Natural killer cell (primary cell): ENCODE measurements at places on chromosomes 12 and 14. TPM values are rescaled to one million over a fixed set of nuclear protein-coding genes. Genes with fewer than 3 reads are reported as not detected.
A peak's percentile ranks its signal among the peaks of the same experiment; 100 is the strongest.

GRCh38 chr14:104874571-104875411 is 9.7 kb downstream of the CEP170B start:
- no peak overlapping the region for H3K27ac ChIP-seq
- no peaks in the 10 kb centered on the region for H3K36me3 ChIP-seq
- no peak overlapping the region for H3K4me3 ChIP-seq
- no peak for DNase-seq
- H3K27me3 ChIP-seq = no peaks in the 10 kb centered on the region
- H3K4me1 ChIP-seq = peaks cover 7% of the 10 kb centered on the region

DNA sequence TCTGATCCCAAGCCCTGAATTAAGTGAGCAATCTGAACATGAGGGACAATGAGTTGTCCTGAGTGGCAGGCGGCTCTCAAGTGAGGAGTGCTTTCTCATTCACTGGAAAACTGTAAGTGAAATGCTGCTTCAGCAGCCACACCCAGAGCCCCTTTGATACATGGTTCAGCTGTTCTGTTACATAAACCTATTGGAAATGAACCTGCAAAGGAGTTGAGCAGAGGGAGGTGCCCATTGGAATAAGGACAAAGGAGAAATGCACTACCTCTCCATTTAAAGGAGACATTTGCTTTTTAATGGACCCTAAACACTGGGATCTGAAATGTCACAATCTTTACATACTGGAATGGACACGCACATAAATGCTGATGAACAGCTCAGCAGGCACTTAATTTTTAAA is 169.9 kb downstream of the CACNA1C start:
- no peak for DNase-seq
- no peaks in the 10 kb centered on the region for H3K36me3 ChIP-seq
- no peaks in the 10 kb centered on the region for H3K27me3 ChIP-seq
- H3K27ac ChIP-seq = no peak overlapping the region
- H3K4me3 ChIP-seq = no peak overlapping the region

DNA sequence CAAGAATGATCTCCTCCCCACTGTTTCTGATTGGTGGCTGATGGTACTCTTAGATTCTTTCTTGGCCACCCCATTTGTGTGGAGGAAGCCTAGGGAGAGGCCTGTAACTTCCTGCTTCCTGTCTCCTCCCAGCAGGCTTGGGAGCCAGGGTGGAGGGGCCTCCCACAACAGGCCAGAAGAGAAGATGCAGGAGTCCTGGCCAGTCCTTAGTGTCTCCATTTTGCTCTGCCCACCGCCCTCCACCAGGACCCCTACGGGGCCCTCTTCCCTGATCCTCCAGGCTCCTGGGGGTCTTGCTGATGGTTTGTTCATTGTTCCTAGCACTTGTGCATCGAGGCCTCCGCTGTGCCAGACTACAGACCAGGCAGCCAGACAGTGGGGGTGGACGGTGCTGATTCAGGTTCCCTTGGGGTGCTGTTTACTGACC is 6.8 kb downstream of the TSPAN9 start:
- DNase-seq = no peak
- no peaks in the 10 kb centered on the region for H3K27me3 ChIP-seq
- no peak overlapping the region for H3K27ac ChIP-seq
- no peaks in the 10 kb centered on the region for H3K4me1 ChIP-seq
- H3K36me3 ChIP-seq = no peaks in the 10 kb centered on the region

- H3K36me3 ChIP-seq = no peaks in the 10 kb centered on the region
- H3K27me3 ChIP-seq = no peaks in the 10 kb centered on the region
- H3K4me1 ChIP-seq = no peaks in the 10 kb centered on the region
Measured at GRCh38 chr12:85559536-85559935, 276.7 kb downstream of the RASSF9 start.

DNA sequence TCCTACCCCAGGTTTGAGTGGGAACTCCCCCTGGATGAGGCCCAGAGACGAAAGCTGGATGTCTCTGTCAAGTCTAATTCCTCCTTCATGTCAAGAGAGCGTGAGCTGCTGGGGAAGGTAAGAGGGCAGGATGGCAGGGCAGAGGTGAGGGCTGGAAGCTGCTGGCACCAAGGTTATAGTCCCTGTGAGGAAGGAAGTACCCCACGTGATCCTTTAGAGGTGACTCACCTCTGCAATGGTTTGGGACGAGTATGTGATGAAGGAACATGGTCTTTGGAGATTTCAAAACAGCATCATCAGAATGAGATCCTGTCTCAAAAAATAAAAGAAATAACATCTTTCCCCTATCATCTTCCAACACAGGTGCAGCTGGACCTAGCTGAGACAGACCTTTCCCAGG is 9.2 kb upstream of the MYL6B start:
- H3K4me1 ChIP-seq = peaks cover 16% of the 10 kb centered on the region
- H3K27me3 ChIP-seq = no peaks in the 10 kb centered on the region
- H3K36me3 ChIP-seq = peaks cover 64% of the 10 kb centered on the region
- DNase-seq = no peak
- H3K27ac ChIP-seq = no peak overlapping the region

GRCh38 chr14:97704316-97704885 is 907.2 kb downstream of the VRK1 start:
- no peaks in the 10 kb centered on the region for H3K36me3 ChIP-seq
- H3K4me3 ChIP-seq = no peak overlapping the region
- peaks cover 66% of the 10 kb centered on the region for H3K4me1 ChIP-seq
- no peak for DNase-seq
- H3K27ac ChIP-seq = peak overlapping the region; percentile 73
- H3K27me3 ChIP-seq = no peaks in the 10 kb centered on the region

DNA sequence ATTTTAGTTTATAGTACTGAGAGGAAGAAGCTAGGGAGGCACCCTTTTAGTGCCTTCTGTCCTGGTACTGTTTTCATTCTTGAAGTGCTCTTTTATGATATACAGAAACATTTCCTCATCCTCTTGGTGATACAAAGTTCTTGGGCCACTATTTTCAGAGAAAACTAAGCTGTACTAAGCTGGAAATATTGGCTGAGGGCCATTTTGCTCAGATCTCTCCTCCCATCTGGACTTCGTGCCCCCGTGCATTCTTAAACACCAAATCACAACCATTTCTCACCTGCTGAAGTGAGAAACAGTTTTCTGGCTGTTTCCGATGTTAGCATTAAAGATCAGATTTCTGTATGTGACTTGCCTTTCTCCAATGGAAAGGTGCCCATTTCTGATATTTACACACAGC is 158.9 kb downstream of the FBXL14 start:
- DNase-seq = no peak
- no peak overlapping the region for H3K27ac ChIP-seq
- no peaks in the 10 kb centered on the region for H3K4me1 ChIP-seq
- no peaks in the 10 kb centered on the region for H3K36me3 ChIP-seq
- H3K27me3 ChIP-seq = no peaks in the 10 kb centered on the region
- H3K4me3 ChIP-seq = no peak overlapping the region

GRCh38 chr12:45191239-45191638 is 24.7 kb upstream of the ANO6 start:
- no peaks in the 10 kb centered on the region for H3K27me3 ChIP-seq
- DNase-seq = no peak
- H3K4me3 ChIP-seq = no peak overlapping the region
- H3K27ac ChIP-seq = no peak overlapping the region

DNA sequence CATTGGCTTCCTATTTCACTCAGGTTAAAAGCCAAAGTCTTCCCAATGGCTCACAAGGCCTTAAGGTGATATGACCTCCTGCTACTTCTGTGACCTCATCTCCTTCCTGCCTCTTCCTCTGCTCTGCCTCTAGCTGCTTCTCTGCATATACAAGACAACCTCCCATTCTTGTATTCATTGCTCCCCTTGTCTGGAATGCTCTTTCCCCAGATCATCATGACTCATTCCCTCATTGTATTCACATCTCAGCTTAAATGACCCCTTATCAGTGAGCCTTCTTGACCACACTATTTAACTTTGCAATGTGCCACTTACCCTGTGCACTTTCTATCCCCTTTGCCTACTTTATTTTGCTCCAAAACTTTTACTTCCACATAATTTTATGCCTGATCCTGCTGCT is 90.2 kb downstream of the PPP1R12A start:
- peaks cover 17% of the 10 kb centered on the region for H3K4me1 ChIP-seq
- H3K27ac ChIP-seq = no peak overlapping the region
- H3K4me3 ChIP-seq = no peak overlapping the region
- no peak for DNase-seq

DNA sequence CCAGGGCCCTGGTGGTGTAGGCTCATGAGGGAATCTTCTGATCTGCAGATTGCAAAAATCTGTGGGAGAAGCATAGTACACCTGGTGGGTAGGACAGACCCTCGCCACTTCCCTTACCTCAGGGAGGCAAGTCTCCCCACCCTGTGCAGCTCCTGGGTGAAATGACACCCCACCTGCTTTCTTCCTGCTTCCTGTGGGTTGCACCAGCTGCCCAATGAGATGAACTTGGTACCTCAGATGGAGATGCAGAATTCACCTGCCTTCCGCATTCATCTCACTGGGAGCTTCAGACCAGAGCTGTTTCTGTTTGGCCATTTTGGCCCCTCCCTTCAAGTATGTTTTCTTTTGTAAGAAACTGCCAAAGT is 4.7 kb downstream of the CLEC2D start:
- peaks cover 25% of the 10 kb centered on the region for H3K4me1 ChIP-seq
- no peaks in the 10 kb centered on the region for H3K27me3 ChIP-seq
- peak overlapping the region; percentile 72 for H3K27ac ChIP-seq
- DNase-seq = no peak
- peaks cover 38% of the 10 kb centered on the region for H3K36me3 ChIP-seq
- no peak overlapping the region for H3K4me3 ChIP-seq

DNA sequence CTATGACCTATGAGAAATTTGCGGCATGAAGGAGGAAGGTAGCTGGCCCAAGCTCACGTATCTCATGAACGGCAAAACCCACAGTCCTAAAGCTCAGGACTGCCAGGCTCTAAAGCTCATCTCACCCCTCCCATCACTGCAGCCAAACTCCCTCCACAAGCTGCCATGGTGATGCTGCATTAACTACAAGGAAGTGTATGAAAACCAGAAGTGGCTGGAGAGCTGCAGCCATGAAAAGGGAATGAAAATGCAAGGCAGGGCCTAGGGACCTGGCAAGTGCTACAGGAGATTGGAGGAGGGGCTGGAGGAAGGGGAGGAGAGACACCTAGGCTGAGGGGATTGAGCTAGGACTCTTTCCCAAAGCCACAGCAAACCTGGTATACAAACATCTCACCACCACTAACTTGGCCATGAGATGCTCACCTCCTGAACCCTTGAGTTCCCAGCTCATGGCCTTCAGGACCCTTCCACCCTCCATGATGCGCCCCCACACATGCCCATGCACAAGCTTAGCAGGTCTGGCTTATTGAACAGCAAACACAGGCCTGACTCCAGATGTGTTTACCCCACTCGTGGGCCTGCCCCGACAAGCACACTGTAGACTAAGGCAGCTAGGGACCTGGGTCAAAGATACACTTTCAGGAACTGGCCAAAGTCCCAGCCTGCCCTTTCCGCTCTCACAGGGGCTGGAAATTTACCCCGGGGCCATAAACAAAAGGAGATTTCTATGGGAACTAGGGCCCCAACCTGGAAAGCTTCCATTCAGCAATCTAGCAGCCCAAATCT is 42.0 kb downstream of the LTBP2 start:
- H3K27me3 ChIP-seq = peaks cover 46% of the 10 kb centered on the region
- peaks cover 40% of the 10 kb centered on the region for H3K4me1 ChIP-seq
- DNase-seq = no peak
- H3K27ac ChIP-seq = no peak overlapping the region
- no peaks in the 10 kb centered on the region for H3K36me3 ChIP-seq

DNA sequence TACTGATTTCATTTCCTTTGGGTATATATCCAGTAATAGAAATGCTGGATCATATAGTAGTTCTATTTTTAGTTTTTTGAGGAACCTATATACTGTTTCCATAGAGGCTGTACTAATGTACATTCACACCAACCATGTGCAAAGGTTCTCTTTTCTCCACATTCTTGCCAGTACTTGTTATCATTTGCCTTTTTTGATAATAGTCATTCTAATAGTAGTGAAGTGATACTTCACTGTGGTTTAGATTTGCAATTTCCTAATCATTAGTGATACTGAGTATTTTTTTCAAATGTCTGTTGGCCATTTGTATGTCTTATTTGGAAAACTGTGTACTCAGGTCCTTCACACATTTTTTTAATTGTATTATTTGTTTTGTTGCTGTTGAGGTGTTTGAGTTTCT is 148.2 kb upstream of the NAV3 start:
- no peaks in the 10 kb centered on the region for H3K36me3 ChIP-seq
- no peaks in the 10 kb centered on the region for H3K27me3 ChIP-seq
- no peaks in the 10 kb centered on the region for H3K4me1 ChIP-seq

DNA sequence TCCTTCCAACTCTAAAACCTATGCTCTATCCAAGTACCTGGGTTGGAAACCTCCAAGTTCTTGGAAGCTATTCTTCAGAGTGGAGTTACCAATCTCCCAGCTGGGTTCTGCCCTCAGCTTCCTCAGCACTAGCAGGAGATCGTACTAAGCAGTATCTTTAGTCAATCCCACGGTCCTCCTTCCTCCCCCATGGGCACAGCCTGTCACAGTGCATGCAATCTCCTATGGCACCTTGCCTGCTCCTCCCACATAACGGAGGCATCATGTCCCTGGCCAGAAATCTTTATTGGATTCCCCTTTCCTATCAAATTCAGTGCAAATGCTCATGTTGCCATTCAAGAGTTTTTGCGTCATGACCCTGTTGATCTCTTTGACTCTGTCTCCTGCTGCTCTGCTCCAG is 5.4 kb upstream of the LPAR5 start:
- no peak for DNase-seq
- H3K4me3 ChIP-seq = no peak overlapping the region
- no peak overlapping the region for H3K27ac ChIP-seq
- no peaks in the 10 kb centered on the region for H3K27me3 ChIP-seq
- no peaks in the 10 kb centered on the region for H3K36me3 ChIP-seq

DNA sequence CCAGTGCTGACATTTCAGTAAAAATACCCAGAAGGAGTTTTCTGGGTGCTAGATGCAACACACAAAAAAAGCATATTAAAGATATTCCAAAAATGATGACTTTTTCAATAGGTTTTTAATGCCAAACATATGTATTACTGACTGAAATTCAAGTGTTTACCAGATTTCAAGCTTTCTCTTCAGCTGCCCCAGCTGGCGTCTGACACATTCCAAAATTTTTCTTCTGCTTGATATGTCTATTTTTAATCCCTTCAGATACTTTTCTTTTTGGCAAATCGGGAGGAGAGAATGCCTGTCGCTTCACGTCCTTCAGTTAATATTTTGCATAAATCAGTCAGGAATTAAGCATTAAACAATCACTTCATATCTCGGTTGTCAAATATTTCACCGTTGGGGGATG is 7.1 kb upstream of the CCDC60 start:
- DNase-seq = no peak
- H3K4me3 ChIP-seq = no peak overlapping the region
- H3K4me1 ChIP-seq = no peaks in the 10 kb centered on the region
- H3K27me3 ChIP-seq = no peaks in the 10 kb centered on the region
- H3K27ac ChIP-seq = no peak overlapping the region
- no peaks in the 10 kb centered on the region for H3K36me3 ChIP-seq

Gene B4GALNT1
- total RNA-seq = 0.48 TPM

Gene NUAK1
- total RNA-seq = 10.9 TPM

Gene GNB3
- total RNA-seq = not detected

Gene CHGA
- total RNA-seq = not detected

Gene ESPL1
- total RNA-seq = 1.9 TPM

Gene CNTN1
- total RNA-seq = not detected

Gene KRT72
- total RNA-seq = 38.0 TPM

Gene SERPINA10
- not detected for total RNA-seq

Gene OR4L1
- total RNA-seq = not detected

Gene HOTAIR
- total RNA-seq = not detected

Gene SLC6A13
- total RNA-seq = 2.2 TPM

Gene KRT75
- not detected for total RNA-seq

Gene RBMS2
- 15.6 TPM for total RNA-seq

Gene SART3
- 76.5 TPM for total RNA-seq

Gene SLC6A15
- total RNA-seq = not detected
